ENCODE measurements at places on chromosomes 5 and 9.

GRCh38 chr5:37722236-37723161, 117.3 kb downstream of the GDNF start:
- DNase-seq: no peak
- H3K36me3 ChIP-seq: no peaks in the 10 kb centered on the region
- H3K27me3 ChIP-seq: no peaks in the 10 kb centered on the region
- no peak overlapping the region for H3K4me3 ChIP-seq
- H3K4me1 ChIP-seq: peaks cover 25% of the 10 kb centered on the region
- H3K27ac ChIP-seq: no peak overlapping the region

DNA sequence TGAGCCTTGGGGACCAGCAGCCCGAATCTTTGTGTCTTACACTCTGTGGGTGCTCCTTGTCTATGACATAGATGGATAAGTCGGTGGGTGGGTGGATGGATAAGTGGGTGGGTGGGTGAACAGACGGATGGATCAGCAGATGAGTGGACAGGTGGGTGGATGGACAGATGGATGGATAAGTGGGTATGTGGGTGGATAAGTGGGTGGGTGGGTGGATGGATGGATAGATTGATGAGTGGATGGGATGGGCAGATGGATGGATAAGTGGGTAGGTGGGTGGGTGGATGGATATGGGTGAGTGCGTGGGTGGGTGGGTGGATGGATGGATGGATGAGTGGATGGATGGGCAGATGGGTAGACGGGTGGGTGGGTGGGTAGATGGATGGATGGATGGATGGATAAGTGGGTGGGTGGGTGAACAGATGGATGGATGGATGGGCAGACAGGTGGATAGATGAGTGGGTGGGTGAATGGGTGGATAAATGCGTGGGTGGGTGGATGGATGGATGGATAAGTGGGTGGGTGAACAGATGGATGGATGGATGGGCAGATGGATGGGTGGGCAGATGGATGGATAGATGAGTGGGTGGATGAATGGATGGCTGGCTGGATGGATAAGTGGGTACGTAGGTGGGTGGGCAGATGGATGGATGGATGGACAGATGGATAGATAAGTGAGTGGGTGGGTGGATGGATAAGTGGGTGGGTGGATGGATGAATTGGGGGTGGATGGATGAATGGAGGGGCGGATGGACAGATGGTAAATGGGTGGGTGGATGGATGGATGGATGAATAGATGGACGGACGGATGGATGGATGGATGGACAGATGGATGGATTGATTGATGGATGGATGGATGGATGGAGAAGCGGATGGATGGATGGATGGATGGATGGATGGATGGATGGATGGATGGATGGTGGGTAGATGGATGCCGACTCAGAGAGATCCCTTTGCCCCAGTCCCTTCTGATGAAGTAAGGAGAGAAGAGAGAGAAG, 121.2 kb downstream of the VAV2 start:
- H3K27ac ChIP-seq: no peak overlapping the region
- DNase-seq: no peak
- H3K4me1 ChIP-seq: peaks cover 5% of the 10 kb centered on the region

- H3K4me1 ChIP-seq: 0 out of 2 replicates have a peak, but pooled peaks cover 2% of the 10 kb centered on the region
- peak overlapping the region; percentile 26 for H3K27ac ChIP-seq
- no peak for DNase-seq
These were observed 680.7 kb downstream of the PRR16 start for GRCh38 chr5:121144764-121145163.

- peak overlapping the region; percentile 91 for H3K4me3 ChIP-seq
- peak overlapping the region; percentile 96 for H3K27ac ChIP-seq
- peak; percentile 85 for DNase-seq
- 0 out of 2 replicates have a peak, but pooled peaks cover 5% of the 10 kb centered on the region for H3K4me1 ChIP-seq
These were observed 632 bp downstream of the UBAP1 start for GRCh38 chr9:34179213-34180136.

- no peak overlapping the region for H3K4me3 ChIP-seq
- no peak for DNase-seq
- H3K27ac ChIP-seq: no peak overlapping the region
- no peaks in the 10 kb centered on the region for H3K36me3 ChIP-seq
- peaks cover 29% of the 10 kb centered on the region for H3K4me1 ChIP-seq
These were observed 265.0 kb upstream of the ZNF608 start for GRCh38 chr5:125011419-125011818.

All from WTC11 (cell line).